A549 treated with GW870086 at 1 μM for 4 hours (cell line): ENCODE measurements at places on chromosomes 7 and 10. TPM values are rescaled to one million over a fixed set of nuclear protein-coding genes. Genes with fewer than 3 reads are reported as not detected.

OR9A4 gene
- total RNA-seq, result not detected in 5 replicates

MARVELD1 gene
- 43.7 to 55.5 TPM (median 52.8 TPM) in 5 replicates for total RNA-seq

ARPC1B gene
- total RNA-seq, result 270 to 304 TPM (median 283 TPM) in 5 replicates

ICA1 gene
- total RNA-seq, result 0.74 to 1.4 TPM (median 1.1 TPM) in 5 replicates

TMEM139 gene
- 0.69 to 1.9 TPM (median 1.2 TPM) in 5 replicates for total RNA-seq

PTPRE gene
- total RNA-seq, result 3.3 to 6.2 TPM (median 5.7 TPM) in 5 replicates

HTRA1 gene
- total RNA-seq, result 51.9 to 68.9 TPM (median 57.0 TPM) in 5 replicates

BLNK gene
- total RNA-seq, result not detected in 5 replicates

PSD gene
- total RNA-seq, result 0.39 to 0.80 TPM (median 0.50 TPM) in 5 replicates

LMTK2 gene
- 7.9 to 11.5 TPM (median 10.4 TPM) in 5 replicates for total RNA-seq

EIF5AL1 gene
- 1.8 to 3.7 TPM (median 2.0 TPM) in 5 replicates for total RNA-seq

FAM25G gene
- total RNA-seq, result 1.3 to 2.7 TPM in 2 of 5 replicates, not detected in the others

RADIL gene
- total RNA-seq, result 1.4 to 3.0 TPM (median 2.2 TPM) in 5 replicates

BAMBI gene
- 12.4 to 16.5 TPM (median 14.3 TPM) in 5 replicates for total RNA-seq

ZMYND11 gene
- 32.8 to 44.9 TPM (median 41.6 TPM) in 5 replicates for total RNA-seq

HACD1 gene
- 35.3 to 65.4 TPM (median 61.2 TPM) in 5 replicates for total RNA-seq

OPN4 gene
- total RNA-seq, result not detected in 5 replicates

JAKMIP3 gene
- total RNA-seq, result 1.00 to 1.4 TPM (median 1.1 TPM) in 5 replicates

DENND11 gene
- 5.5 to 7.2 TPM (median 6.5 TPM) in 5 replicates for total RNA-seq

SYT15B gene
- total RNA-seq, result 2.5 to 3.9 TPM (median 2.8 TPM) in 5 replicates

GJC3 gene
- 0.12 to 0.43 TPM (median 0.23 TPM) in 4 of 5 replicates, not detected in the other for total RNA-seq
